Neural progenitor cell (in vitro differentiated cells): ENCODE measurements at places on chromosomes 3 and 15.
A peak's percentile ranks its signal among the peaks of the same experiment; 100 is the strongest.

- DNase-seq: no peak
These were observed 110.0 kb downstream of the TJP1 start for GRCh38 chr15:29712149-29712885.

GRCh38 chr3:170809007-170809974, 60.7 kb downstream of the RPL22L1 start:
- peak; percentile 73 for DNase-seq

DNA sequence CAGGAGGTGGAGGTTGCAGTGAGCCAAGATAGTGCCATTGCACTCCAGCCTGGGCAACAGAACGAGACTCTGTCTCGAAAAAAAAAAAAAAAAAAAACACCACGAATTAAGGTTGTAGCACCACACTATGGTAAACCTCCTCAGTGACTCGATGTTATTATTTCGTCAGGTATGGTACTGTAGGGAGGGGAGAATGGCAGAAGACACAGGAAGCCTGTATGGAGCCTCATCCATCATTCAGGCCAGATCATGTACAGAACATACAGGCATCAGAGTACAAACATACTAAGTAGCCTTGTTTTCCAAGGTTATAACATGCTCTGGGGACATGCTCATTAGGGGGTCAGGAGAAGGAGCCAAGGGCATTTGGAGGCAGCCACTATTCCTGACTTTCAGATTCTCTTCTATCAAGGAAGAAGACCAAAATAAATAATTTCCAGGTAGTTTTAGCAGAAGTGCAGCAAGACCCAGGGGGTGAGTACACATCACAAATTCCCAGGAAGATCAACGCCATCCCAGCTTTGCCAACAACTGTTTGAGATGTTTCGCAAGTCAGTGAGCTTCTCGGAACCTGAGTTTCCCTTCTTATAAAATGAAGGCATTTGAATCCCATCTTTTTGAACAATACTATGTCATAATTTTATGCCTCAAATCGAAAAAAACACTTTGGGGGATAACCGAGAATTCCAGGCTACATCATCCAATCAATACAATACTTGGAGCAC, 79.8 kb downstream of the FOXP1 start:
- no peak for DNase-seq

DNA sequence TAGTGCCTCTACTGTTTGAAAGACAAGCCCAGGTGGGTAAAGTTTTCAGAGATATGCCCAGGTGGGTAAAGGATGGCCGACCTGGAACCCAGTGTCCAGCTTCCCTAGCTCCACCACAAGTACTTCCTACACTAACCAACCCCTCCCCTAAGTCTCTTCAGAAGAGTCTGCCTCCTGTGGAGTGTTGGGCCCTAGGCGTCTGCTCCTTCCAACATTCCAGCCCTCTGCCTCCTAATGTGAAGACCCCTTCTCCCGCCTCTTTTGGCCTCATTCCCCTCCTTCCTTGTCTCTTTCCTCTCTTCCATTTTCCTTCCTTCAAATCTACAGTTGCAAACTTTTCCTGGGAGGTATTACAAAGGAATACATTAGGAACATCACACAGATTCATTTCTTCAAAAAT, 38.6 kb downstream of the CNTN3 start:
- peak; percentile 4 for DNase-seq

DNA sequence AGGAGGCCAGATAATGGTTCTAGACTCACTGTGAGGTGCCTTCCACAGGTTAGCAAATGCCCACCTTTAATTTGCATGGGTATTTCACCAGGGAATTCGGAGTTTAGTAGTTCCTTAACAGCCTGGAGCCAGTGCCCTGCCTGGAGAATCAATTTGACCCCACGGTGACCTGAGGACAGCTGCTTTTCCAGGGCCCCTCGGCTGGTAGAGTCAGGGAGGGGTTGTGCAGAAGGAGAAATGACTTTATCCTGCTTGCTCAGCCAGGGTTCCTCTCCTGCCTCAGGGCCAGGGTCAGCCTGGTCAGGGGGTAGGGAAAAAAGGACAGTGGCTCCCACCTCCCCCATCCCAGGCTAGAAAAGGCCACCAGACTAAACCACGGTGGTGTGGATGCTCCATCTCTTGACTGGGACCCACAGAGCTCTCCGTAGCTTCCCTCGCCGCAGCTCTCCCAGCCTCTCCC, 12.0 kb downstream of the DLL4 start:
- peak; percentile 28 for DNase-seq

DNA sequence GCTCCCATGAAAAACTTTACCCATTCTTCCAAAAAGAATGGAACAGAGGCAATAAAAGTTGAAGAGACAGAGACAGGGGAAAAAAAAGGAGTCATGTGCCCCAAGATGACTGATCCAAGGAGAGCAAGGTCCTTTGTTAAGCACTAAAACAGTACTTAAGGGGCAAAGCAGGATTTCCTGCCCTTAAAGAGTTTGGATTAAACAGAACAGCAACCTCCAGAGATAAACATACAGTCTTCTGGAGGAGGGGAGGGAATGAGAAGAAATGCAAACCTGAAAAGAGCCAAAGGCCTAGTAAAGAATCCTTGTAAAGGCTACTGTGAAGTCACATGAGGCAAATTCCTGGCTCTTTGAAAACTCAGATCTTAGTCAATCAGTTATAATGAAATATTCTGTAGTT, 38.2 kb downstream of the SHQ1 start:
- peak; percentile 37 for DNase-seq

DNA sequence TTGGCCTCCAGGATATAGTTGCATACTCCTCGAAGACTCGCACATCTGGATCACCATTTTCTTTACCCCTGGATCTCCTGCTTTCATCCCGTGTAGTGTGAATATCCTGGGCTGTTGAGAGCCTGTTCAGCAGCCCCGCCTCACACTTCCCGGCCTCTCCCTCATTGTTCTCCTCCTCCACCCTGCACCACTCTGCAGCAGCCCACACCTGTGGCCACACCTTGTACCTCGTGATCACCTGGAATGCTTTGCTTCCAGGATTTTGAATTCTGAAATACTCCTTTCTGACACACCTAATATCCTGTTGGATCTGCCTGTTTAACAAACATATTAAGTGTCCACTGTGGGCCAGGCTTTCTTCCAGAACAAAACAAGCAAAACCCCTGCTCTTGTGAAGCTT, 14.4 kb downstream of the ABHD17C start:
- no peak for DNase-seq

DNA sequence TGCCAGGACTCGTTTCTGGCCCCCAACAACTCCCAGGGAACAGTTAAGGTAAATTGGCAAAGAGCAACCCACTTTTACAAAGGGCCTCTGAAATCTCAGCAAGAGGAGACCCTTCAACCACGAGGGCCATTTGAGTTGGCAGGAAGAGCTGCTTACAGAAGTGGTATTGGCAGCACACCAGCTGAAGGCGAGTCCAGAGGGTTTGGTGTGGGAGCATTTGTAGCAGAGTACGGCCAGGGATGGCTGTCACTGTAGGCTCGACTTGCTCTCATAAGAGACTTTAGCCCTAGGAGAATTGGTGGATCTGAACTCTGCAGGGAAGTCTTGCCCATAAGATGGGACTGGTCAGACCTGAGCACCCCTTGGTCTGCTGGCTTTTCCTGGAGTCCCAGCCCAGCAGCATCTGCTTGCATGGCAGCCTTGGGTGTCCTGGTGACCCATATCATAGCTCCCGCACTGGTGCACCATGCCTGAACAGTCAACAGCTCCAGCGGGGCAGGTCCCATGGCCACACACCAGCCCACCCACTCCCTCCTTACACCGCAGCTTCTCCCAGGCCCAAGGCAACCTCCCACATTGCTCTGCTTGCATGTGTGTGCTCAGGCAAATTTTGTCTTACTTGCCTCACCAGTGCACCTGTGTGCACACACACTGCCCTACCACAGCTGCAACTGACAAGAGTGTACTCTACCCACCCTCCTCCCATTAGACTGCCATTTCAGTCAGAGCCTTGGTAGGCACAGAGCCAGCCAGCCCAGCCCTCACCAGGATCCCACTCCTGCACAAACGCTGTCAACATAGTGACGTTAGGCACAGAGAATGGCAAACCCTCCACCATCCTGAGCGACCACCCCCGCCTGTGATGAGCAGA, 861.6 kb upstream of the DPPA4 start:
- DNase-seq: no peak

DNA sequence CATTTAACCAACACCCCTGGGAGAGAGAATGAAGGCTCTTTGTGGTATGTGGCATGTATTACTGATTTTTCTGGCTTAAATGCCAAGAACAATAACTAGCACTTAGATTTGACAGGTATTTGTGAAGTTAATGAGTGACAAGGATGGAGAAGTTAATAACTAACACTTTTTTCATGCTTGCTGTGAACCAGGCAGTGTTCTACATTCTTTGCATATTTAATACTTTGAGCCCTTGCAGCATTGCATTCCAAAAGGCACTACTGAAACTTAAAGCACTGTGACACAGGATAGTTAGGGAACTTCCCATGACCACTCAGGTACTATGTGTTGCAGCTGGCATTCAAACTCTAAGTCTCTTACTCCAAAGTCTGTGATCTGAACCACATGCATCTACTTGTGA, 650.6 kb downstream of the ZPLD1 start:
- DNase-seq: no peak

- no peak for DNase-seq
These were observed 28.6 kb downstream of the COLQ start for GRCh38 chr3:15492847-15493360.

DNA sequence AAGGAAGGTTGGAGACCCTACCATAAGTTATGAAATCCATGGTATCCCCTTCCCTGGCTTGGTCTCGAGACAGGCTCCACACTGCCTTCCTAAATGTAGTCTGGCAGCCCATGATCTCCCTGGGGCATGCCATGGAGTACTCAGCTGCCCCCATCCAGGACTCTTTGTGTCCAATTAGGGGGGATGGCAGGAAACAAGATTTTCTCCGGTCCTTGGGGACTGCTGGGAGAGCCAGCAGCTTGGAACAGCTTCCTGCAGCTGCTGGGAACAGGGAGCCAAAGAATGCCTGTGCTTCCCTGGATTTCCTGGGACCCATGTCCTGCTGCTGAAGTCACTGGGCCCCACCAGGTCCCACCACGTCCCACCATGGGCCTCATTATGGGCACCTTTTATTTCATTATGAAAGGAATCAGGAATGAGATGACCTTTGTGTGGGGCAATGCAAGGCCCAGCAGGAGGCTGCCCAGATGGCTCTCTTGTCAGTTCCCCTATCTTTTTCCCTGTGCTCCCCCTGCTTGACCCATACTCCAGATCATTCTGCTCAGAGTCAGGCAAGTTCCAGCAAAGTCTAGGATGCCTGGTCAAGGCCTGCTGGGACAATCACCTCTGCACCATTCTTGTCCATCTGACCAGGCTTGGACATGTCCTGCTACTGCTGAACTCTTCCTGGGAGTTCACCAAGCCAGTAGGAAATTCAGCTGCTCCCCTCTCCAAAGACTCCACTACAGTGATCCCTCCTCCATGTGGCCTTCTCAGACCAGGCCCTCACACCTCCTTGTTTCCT, 15.0 kb upstream of the DAG1 start:
- DNase-seq: no peak

DNA sequence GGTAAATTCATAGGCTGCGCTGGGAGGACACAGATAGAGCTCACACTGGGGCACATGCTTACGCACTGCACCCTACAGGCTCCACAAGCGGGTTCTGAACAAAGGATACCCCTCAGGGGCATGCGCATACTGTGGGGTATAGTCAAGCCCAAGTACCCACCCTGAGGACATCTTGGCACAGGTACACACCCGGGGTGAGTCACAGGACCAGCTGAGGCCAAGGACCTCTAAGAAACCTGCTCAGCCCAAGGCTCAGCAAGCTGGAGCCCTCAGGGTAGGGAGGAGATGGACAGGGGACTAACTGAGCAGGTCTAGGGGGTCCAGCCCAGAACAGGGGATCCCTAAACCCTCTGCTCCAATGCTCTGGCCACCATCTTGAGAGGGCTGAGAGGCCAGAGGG, 3.3 kb downstream of the SHISA5 start:
- DNase-seq: no peak

GRCh38 chr15:100055821-100056220, 286.0 kb downstream of the ADAMTS17 start:
- no peak for DNase-seq

- DNase-seq: no peak
These were observed 181.8 kb downstream of the TBC1D2B start for GRCh38 chr15:77895742-77896141.

DNA sequence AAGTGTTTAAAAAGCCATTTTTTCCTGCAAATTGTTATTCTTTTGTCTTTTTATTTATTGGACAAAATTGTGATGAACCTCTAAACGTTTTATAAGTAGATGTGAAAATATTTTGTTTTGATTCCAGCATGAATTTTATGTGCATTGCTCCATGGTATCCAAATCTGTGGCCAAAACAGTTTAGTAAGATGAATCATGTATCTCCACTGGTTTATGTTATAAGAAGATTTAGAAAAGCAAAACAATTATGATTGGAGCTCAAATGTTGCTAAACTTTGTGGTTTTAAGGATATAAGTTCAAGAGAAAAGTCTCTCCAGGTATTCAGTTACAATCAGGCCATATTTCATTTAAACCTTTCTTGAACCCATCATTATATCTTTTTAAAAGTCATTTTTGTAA, 80.9 kb downstream of the NECTIN3 start:
- no peak for DNase-seq

DNA sequence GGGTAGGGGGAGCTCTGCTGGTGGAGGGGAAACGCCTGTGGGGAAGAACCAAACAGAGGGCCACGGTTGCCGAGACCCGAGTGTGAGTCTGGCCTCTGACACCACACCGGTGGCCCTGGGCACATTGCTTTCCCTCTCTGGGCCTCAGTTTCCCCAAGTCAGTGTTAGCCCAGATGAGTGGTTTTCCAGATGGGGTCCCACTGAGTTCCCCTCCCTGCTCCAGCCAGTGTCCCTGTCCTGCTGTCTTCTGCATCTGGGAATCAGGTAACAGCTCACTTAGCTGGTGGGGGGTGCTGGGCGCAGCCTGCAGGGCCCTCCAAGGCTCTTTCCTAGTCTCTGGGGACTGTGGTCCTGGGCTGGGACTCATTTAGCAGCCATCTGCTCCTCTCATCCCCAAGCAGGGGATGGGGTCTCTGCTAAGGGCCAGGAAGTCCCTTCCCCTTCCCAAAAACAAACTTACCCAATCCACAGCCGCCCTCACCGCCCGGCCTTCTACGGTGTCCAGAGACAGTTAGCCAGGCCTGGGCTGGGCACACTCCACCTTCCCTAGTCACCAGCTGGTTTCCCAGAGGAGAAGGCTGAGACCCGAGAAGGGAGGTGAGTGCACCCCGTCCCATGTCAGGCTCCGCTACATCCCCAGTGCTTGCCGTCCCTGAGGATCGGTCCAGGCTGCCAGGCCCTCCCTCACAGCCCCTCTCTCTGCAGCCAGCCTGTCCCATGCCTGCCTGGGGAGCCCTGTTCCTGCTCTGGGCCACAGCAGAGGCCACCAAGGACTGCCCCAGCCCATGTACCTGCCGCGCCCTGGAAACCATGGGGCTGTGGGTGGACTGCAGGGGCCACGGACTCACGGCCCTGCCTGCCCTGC, 676 bp downstream of the GP9 start:
- DNase-seq: no peak
